Prostate gland (tissue), 2 donors: ENCODE measurements at places on chromosomes 4 and X. TPM values are rescaled to one million over a fixed set of nuclear protein-coding genes. Genes with fewer than 3 reads are reported as not detected.

DNA sequence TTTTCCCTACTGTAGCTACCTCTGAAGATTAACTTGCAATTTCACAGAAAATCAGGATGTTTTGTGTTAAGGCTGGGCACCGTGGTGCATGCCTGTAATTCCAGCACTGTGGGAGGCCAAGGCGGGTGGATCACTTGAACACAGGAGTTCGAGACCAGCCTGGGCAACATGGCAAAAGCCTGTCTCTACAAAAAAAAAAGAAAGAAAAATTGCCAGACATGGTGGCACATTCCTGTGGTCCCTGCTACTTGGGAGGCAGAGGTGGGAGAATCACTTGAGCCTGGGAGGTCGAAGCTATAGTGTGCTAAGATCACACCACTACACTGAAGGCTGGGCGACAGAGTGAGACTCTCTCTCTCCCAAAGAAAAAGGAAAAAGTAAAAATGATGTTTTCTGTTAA, 27.4 kb downstream of the APELA start:
- no peak overlapping the region for H3K27ac ChIP-seq
- H3K27me3 ChIP-seq, result no peaks in the 10 kb centered on the region

DNA sequence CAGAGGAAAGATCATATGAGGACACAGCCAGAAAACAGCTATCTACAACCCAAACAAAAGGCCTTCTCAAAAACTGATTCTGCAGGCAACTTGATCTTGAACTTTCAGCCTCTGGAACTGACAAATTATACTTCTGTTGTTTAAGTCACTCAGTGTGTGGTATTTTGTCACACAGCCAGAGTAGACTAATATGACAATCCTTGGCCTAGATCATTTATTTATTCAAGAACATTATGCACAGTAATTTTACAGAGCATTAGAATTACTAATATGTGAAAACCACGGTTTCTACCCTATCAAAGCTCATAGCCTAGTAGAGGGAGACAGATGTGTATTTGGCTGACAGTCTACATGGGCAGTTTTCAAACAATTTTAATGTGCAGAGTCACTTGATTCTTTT, 167.8 kb upstream of the PCDH18 start:
- no peaks in the 10 kb centered on the region for H3K36me3 ChIP-seq
- no peak for DNase-seq
- H3K4me3 ChIP-seq, result no peak overlapping the region
- no peak overlapping the region for H3K27ac ChIP-seq

Gene CLIC2
- 4.0 TPM for total RNA-seq

Gene TCP11X2
- total RNA-seq, result not detected

GRCh38 chrX:30283456-30284200, 25.6 kb downstream of the NR0B1 start:
- H3K4me3 ChIP-seq, result no peak overlapping the region
- no peaks in the 10 kb centered on the region for H3K4me1 ChIP-seq
- no peaks in the 10 kb centered on the region for H3K27me3 ChIP-seq
- no peaks in the 10 kb centered on the region for H3K36me3 ChIP-seq

- no peak overlapping the region for H3K4me3 ChIP-seq
- H3K27me3 ChIP-seq, result no peaks in the 10 kb centered on the region
- H3K36me3 ChIP-seq, result no peaks in the 10 kb centered on the region
- no peak overlapping the region for H3K27ac ChIP-seq
Observed at GRCh38 chr4:94892051-94892450, 134.3 kb downstream of the BMPR1B start.

Gene SOX3
- 10.5 TPM for total RNA-seq

DNA sequence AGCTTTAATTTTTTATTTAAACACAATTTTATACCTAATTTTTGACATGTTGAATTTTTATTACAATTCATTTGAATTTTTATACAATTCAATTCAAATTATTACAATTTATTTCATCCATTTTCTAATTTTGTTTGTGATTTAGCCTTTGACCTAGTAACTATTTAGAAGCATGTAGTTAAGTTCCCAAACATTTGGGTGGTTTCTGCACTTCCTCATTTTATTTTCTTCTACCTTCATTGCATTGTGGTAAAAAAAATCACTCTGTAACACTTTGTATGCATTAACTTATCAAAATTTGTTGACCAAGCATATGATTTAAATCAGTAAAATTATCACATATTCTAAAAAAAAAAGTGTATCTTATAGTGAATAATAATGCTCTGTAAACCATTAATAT, 928.9 kb downstream of the ARAP2 start:
- no peak overlapping the region for H3K4me3 ChIP-seq
- H3K4me1 ChIP-seq, result no peaks in the 10 kb centered on the region
- no peak overlapping the region for H3K27ac ChIP-seq
- H3K36me3 ChIP-seq, result no peaks in the 10 kb centered on the region
- no peak for DNase-seq
- H3K27me3 ChIP-seq, result no peaks in the 10 kb centered on the region

GRCh38 chr4:874056-874455, 48.1 kb upstream of the CPLX1 start:
- H3K27me3 ChIP-seq, result no peaks in the 10 kb centered on the region
- DNase-seq, result no peak
- no peaks in the 10 kb centered on the region for H3K4me1 ChIP-seq
- H3K4me3 ChIP-seq, result no peak overlapping the region
- H3K27ac ChIP-seq, result no peak overlapping the region

GRCh38 chr4:110781944-110782343, 159.1 kb upstream of the PITX2 start:
- no peaks in the 10 kb centered on the region for H3K27me3 ChIP-seq
- no peak overlapping the region for H3K4me3 ChIP-seq
- DNase-seq, result no peak
- no peaks in the 10 kb centered on the region for H3K36me3 ChIP-seq
